ENCODE measurements at places on chromosomes 3 and 15.
A peak's percentile ranks its signal among the peaks of the same experiment; 100 is the strongest.

DNA sequence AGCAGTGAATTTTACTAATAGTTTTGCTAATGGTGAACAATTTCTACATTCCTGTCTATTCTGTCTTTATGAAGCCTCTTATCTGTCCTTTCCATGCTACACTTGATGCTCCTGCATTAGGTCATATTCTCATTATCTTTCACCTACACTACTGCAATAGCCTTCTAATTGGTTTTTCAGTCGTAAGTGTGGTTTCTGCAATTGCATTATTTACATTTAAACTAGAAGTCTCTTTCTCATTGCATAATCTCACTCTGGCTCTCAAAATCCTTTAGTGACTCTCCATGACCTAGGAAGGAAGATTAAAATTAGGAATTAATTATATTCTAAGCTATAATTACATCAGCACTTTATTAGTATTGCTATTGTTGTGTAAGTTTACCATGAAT, 686.5 kb downstream of the IGSF11 start:
- DNase-seq = no peak

DNA sequence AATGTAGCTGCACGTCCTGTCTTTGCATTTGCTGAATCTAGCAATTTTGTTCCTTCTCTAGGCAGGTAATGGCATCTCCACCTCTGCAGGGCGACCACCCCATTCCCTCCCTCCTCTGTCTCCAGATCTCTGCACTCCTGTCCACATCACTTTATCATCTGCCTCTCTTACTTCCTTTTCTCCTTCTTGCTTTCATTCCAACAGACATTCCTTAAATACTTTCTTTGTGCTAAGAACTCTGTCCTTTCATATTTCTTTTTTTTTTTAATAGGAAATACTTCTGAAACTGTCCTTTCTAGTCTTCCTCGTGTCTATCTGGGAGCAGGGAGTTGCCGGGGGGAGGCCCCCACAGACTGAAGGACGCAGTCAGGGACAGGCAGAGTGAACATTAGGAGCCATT, 7.2 kb downstream of the ITIH3 start:
- DNase-seq = no peak

DNA sequence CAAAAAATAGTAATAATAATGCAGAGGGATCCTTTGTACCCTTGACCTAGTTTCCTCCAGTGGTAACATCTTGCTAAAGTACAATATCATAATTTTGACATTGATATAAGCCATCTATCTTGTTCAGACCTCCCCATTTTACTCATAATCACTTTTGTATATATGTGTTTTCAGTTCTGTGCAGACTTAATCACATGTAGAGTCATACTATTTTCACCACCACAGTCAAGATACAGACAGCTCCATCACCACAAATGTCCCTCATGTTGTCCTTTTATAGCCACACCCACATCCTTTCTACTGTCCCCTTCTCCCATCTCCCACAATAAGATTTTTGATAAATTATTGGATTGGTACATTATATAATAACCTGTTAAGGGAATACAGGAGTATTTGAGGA, 25.4 kb downstream of the ZNF609 start:
- no peak for DNase-seq

DNA sequence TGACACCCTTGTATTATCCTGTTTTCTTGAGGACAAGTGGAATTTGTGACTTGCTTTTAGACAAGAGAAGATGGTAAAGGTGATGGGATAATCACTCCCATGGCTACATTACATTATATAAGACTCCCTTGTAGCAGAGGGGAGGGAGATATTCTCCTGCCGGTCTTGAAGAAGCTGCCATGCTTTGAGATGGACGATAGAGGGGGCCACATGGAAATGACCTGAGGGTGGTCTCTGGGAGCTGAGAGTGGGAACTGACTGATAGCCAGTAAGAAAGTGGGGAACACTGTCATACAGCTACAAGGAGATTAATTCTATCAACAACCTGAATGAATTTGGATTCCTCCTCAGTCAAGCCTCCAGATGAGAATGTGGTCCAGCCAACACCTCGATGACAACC, 540.1 kb downstream of the NTRK3 start:
- DNase-seq = no peak

GRCh38 chr15:42724276-42724675, 12.7 kb downstream of the CDAN1 start:
- no peak for DNase-seq

- no peak for DNase-seq
These were observed 71.3 kb downstream of the PTPRG start for GRCh38 chr3:61632568-61633175.

- no peak for DNase-seq
These were observed 32.6 kb downstream of the SEMA7A start for GRCh38 chr15:74400915-74401757.

DNA sequence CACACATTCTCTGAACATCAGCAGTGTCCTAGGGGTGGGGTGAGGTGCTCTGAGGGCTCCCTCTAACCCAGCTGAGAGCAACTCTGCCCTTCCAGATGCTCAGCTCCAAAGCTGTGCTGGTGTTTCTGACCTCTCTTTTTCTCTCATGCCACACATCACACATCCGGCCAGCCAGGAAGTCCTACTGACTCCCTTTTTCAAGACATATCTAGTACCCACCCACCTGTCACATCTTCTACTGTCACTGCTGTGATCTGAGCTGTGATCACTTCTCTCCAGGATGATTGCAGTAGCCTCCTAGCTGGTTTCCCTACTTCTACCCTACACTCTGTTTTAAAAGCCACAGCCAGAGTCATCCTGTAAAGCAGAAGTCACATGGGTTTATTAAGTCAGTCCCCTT, 30.2 kb upstream of the MASP1 start:
- DNase-seq = no peak

- no peak for DNase-seq
These were observed 17.6 kb downstream of the NISCH start for GRCh38 chr3:52473026-52473425.

DNA sequence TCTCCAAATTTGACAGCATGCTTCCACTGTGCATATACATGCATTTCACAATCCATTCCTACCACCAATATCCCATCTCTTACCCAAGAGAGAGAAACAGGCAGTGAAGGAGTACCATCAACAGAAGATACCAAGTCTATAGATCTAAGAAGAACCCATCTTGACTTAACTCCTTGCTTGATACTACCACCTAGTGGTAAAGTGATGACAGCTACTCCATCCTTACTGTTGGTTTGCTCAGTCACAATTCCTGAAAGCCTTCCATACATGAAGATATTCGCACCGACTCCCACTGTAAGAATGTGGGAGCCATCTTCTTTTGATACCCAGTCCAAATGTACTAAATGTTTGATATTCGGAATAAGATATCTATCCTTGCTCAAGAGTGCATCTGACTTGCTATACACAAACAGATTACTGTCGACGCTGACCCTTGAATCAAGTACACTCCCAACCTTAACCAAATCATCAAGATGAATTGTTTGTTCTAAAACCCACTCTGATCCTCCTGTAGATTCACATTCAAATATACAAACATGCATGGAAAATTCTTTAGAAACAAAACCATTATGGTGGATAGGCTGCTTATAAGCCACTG, 123.1 kb downstream of the DMXL2 start:
- peak; percentile 35 for DNase-seq

GRCh38 chr3:157429708-157430107, 6.9 kb upstream of the PTX3 start:
- DNase-seq = no peak

DNA sequence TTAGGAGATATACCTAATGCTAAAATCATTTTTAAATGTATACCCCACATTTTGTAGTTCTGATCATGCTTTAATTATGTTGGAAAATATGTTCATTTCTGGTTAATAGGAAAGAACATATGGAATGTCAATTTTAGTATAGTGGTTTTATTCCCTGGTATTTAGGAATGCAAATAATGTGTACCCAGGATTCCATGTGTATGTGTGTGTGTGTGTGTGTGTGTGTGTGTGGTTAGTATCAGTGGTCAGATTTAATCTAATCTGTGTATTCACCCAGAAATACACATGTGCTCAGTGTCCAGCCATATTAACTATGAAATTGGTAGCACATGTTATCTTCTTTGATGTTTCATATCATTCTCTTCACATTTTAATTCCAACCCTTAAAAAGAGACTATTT, 233.5 kb upstream of the DCBLD2 start:
- no peak for DNase-seq

DNA sequence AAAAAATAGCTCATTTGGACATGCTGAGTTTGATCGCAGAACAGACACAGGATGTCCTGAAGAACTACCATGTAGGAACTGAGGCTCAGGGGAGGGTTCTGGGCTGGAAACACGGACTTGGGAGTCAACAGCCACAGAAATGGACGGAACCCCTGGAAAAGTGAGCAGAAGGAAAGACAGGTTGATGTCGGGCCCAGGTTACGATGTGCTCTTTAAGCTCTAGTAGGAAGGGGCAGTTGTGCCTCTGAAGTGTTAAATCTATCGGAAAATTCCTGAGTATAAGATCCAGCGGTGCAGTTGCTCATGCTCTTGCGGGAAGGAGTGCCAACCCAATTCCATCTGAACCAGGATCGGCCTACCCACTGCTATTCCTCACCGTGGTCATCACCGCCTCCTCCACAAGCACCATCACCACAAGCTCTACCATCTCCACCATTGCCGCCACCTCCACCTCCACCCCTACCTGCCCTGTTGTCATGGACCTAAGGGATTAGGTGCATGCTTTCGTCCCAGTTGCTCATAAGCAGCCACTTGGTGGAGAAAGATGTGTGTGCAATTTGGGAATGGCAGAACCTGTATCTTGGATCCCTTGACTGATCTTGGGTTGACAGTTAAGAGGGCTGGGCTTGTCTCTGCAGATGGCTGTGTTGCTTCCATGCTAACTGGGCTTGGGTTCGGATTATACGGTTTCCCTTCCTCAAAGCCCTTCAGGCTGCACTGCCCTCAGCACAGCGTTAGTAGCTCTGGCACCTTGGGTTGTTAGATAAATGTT, 108.5 kb downstream of the ASB7 start:
- no peak for DNase-seq

DNA sequence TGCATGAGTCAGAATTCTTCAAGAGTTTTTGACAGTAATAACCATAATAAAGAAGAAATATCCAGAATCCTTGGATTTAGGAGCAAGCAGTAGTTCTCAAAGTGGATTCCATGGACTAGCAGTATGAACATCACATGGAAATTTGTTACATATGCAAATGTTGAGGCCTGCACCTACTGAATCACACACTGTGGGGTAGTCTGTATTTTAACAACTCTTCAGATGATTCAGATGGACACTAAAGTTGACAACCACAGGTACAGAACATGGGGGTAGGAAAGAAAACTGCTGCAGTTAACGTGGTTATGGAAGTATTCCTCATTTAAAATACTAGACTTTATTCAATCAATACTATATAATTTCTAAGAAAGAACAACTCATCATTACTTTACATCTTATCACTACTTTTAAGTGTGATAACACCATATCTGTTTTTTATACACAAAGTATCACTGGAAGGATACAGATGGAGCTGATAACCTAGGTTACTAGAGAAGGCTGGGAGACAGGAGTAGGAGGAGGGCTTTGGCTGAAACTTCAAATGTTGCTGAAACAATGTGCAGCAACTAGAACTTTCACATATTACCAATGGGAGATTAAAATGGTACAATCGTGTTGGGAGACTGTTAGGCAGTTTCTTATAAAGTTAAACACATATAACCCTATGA, 11.7 kb downstream of the NEDD4 start:
- no peak for DNase-seq

- DNase-seq = no peak
These were observed 1021.0 kb downstream of the EPHA3 start for GRCh38 chr3:90128391-90128790.

DNA sequence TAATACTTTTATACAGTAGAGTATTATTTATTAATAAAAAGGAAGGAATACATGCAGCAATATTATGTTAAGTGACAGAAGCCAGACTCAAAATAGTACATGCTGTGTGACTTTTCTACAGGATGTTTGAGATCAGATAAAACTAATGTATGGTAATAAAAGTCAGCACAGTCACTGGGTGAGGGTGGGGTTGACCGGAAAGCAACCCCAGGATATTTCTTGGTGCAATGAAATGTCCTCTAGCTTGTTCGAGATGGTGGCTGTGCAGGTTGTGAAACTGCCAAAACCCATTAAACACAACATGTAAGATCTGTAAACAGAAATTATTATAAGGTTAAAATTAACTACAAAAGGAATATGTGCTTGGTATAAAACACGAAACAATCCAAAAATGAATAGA, 20.8 kb upstream of the ALDH1L1 start:
- DNase-seq = no peak

GRCh38 chr3:150117076-150117475, 146.4 kb upstream of the PFN2 start:
- no peak for DNase-seq

DNA sequence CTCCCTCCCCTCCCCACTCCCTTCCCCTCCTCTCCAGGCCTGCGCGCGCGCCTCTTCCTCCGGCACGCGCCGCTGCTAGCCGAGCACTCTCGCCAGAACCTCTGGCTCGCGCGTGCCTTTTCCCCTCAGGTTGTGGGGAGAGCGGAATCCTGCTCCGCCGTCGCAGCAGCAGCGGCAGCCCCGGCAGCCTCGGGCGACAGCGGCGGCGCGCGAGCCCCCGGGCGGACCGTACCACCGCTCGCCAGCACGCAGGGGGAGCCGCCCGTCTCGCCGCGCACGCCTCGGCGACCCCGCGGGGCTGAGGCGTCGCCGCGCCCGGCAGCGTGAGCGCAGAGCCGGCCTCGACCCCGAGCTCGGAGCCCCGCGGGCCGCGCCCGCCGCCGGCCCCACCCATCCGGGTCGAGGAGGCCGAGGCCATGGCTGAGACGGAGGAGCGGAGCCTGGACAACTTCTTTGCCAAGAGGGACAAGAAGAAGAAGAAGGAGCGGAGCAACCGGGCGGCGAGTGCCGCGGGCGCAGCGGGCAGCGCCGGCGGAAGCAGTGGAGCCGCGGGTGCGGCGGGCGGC, at the start of gene CDV3:
CDV3 (plus strand) TSS at position 58 of the 566 bp plus-strand sequence; CDS start at position 417, 359 bp downstream.
- no peak for DNase-seq

- peak; percentile 40 for DNase-seq
These were observed 143.8 kb downstream of the NEO1 start for GRCh38 chr15:73196113-73196512.

GRCh38 chr3:54599716-54600115, 328.1 kb downstream of the LRTM1 start:
- DNase-seq = no peak
